ENCODE measurements at places on chromosomes 16 and 17.

- DNase-seq, result no peak
Observed at GRCh38 chr16:28139530-28139929, 72.2 kb downstream of the XPO6 start.

DNA sequence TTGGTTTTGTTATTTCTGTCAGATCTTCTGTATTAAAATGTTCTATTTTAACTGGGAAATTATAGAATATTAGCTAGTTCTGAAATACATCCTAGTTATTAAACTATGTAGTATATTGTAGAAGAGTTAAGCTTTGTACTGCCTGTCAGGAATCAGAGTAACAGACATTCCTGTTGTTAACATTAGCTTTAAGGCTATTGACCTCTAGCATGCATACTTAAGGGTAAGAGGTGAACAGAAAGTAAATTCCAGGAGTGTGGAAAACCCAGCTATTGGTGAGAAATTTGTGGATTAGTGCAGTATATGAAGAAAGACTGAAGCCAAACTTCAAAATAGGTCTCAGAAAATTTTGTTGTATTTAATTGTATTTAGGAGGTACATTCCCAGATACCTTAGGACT, 111.3 kb downstream of the CHD9 start:
- DNase-seq, result no peak

DNA sequence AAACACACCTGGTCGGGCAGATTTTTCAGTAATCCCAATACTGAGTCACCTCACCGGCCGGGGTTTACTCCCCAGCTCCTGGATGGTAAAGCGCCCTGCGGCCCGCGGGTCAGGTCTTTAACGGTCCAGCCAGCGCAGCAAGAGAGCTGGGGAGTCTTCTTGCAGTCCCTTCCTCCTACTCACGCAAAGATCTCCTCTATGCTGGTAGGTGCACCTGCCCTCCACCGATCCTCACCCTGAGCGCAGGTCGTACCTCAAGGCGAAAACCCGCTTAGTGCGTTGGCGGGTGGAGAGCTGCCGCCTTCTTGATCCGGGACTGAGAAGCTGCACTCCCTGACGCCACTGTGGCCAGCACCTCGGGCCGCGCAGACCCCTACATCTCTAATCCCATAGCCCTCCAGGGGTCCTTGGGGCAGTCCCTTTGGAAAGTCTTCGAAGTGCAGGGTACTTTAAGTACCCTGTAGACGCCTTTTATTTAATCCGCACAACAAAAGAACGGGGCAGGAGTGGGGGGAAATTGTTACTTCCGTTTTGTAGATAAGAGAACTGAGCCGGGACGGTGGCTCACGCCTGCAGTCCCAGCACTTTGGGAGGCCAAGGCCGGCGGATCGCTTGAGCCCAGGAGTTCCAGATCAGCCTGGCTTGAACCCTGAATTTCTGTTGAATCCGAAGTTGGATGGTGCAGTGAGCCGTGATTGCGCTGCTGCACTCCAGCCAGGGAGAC, 10.4 kb upstream of the HOXB13 start:
- DNase-seq, result no peak

- DNase-seq, result no peak
Observed at GRCh38 chr17:50257676-50258224, 16.5 kb upstream of the TMEM92 start.

DNA sequence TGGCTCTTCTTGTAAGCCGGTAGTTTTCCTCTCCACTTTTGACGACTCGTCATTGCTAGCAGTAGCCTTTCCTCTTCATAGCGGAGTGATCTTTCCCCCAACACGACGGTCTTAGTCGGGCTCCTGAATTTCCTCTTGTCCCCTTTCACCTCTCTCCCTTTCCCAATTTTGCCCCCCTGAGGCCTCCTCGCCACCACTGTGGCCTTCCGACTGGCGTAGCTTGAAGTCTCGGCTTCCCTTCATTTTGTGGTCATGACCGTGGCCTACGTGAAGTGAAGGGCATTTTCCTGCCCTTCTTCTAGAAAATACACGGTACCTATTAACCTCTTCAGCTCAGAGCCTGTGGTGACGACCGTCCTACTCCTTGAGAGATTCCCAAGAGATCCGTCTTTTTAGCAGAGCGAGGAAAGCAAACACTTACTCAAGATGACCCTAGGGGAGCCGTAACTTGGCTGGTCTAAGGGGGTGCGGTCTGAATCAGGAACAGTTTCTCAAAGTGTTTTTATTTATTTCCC, 787 bp downstream of the PRKAR1A start:
- DNase-seq, result no peak

GRCh38 chr16:15985144-15985543, 35.7 kb downstream of the ABCC1 start:
- no peak for DNase-seq

DNA sequence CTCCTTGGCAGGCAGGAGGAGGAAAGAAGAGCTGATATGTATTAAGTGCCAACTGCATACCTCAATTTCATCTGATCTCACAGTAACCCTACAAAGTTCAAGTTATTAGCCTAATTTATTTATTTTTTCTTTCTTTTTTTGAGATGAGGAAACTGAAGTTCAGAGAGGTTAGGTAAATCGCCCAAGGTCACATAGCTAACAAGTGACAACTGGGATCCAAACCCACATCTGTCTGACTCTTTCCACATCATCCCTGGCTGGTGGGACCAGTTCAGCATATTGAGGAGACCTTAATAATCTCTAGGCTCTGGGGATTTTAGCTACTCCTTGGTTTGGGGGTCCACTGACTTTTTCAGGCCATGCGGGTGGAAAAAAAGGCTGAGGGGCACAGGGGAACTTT, 60.9 kb downstream of the CYB5B start:
- no peak for DNase-seq

DNA sequence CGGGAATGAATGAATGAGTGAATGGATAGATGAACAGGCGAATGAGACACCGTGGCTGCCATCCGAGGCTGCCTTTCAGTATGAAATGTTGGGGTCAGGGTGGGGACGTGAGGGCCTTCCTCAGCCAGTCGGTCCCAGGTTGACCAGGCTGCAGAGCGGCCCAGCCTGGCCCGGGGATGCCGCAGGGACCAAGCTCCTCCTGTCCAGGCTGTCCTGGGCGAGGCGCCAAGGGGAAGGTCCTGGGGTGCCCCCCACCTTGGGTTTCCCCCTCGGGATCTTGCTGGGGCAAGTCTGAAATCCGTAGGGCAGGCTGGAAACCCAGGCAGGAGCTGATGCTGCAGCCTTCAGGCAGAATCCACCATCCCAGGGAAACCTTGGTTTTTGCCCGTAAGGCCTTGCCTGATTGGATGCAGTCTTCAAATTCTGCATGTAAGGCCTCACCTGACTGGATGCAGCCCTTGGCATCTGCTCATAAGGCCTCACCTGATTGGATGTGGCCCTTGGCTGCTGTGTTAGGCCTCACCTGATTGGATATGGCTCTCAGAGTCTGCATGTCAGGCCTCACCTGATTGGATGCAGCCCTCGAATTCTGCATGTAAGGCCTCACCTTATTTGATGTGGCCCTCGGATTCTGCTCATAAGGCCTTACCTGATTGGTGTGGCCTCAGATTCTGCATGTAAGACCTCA, 61.7 kb upstream of the ZNF469 start:
- DNase-seq, result no peak

- DNase-seq, result no peak
Observed at GRCh38 chr17:8685381-8685780, 54.9 kb upstream of the MYH10 start.

GRCh38 chr16:9151597-9151996, 60.2 kb downstream of the HAPSTR1 start:
- no peak for DNase-seq

DNA sequence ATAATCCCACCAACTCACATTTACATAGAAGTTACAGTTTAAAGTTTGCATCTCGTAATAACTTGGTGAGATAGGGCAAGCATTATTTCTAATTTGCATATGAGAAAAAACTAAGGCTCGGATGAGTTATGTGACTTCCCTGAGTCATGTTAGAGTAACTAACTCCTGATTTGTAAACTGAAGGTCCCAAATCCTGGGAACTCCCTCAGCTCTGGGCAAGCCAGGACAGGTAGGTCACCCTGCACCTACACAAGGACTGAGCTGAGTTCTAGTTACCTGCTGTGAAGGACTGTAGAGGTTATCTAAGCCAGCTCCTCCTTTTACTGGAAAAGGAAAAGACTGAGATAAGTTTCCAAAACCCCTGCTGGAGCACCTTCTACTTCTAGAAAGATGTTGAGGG, 92.1 kb upstream of the HLF start:
- no peak for DNase-seq

DNA sequence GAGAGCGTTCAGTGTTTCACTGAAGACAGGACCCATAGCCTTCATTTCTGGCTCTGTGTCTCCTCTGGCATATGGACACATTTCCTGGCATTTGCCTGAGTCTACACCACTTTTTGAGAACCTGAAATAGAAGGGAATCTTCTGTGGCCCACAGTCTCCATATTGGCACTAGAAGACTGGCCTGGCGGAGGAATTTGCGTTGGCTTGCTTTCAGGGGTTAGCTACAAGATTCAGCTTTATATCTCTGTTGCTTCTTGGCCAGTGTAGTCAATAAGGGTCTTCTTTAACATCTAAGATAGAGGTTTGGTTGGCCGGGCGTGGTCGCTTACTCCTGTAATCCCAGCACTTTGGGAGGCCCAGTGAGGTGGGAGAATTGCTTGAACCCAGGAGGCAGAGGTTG, 12.8 kb upstream of the CLEC18C start:
- no peak for DNase-seq

- DNase-seq, result no peak
Observed at GRCh38 chr17:81508639-81509206, 3.9 kb downstream of the ACTG1 start.

- no peak for DNase-seq
Observed at GRCh38 chr16:15597822-15598647, 44.9 kb downstream of the MARF1 start.

GRCh38 chr16:75066861-75067447, 49.6 kb downstream of the LDHD start:
- no peak for DNase-seq

DNA sequence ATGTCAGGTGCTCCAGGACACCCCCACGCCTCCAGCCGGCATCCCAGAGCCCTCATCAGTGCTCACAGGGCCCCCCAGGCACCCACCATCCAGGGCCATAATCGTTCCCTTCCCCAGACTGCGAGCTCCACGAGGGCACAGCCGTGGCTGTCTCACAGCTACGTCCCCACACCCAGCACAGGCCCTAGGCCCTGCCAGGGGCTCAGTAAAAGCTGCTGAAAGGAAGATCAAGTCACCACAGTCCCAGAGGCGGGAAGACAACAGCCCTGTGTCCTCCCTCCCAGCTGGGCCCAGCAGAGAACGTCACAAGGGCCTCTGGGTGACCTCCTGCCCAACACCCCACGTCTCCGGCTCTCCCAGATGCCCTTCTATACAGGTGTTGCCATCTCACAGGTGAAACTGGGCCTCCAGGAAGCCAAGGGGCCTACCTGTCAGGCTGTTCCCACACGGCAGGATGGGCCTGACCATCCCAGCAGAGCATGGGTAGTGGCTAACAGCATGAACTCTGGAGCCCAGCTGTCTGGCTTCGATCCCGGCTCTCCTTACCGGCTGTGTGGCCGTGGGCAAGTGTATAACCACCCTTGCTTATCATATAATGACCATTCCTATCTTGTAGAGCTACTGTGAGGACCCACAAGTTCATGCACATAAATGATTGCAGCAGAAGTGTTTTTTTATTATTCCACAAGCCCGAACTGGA, 17.9 kb downstream of the ARL2BP start:
- no peak for DNase-seq

- DNase-seq, result no peak
Observed at GRCh38 chr17:61284746-61285145, 114.9 kb upstream of the TBX2 start.

DNA sequence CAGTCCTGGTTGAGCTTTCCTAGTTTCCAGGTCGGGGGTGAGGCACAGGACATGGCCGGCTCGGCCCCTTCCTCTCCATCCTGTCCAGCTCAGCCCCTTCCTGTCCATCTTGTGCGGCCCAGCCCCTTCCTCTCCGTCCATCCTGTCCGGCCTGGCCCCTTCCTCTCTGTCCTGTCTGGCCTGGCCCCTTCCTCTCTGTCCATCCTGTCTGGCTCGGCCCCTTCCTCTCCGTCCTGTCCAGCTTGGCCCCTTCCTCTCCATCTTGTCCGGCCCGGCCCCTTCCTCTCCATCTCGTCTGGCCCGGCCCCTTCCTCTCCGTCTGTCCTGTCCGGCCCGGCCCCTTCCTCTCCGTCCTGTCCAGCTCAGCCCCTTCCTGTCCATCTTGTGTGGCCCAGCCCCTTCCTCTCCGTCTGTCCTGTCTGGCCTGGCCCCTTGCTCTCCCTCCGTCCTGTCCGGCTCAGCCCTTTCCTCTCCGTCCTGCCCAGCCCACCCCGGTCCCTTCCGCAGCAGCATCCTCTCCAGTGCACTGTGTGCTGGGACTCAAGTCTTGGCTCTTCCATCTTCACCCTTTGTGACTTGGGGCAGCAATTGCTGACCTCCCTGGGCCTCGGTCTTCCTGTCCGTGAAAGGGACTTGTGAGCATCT, 5.5 kb upstream of the ZNF750 start:
- no peak for DNase-seq

DNA sequence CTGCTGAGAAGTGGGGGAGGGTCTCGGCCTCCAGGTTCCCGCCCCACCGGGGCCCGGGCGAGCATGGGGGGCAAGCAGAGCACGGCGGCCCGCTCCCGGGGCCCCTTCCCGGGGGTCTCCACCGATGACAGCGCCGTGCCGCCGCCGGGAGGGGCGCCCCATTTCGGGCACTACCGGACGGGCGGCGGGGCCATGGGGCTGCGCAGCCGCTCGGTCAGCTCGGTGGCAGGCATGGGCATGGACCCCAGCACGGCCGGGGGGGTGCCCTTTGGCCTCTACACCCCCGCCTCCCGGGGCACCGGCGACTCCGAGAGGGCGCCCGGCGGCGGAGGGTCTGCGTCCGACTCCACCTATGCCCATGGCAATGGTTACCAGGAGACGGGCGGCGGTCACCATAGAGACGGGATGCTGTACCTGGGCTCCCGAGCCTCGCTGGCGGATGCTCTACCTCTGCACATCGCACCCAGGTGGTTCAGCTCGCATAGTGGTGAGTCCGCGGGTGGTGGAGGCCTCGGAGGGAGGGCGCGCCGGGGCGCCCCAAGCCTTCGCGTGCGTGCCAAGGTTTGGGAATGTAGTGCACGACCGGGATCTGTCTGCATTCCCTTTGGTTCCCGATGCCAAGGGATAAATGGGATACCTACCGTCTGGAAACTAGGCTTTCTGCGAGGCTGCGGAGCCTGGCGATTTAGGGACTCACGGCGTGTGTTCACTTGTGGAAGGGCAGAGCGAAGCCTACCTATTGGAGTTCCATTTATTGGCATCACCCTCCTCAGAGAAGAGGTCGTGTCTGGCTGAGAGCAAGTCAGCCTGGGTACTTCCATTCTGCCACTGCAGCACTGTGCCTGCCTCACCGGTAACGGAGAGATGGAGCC, 1.0 kb downstream of the ZNRF1 start:
- no peak for DNase-seq

- DNase-seq, result no peak
Observed at GRCh38 chr17:33929181-33929724, 325.8 kb upstream of the CCL2 start.

Data from NCI-H1694 (cell line).